A549 treated with DMSO at 1 μM for 4 hours (cell line): ENCODE measurements at places on chromosomes 11 and 22. TPM values are rescaled to one million over a fixed set of nuclear protein-coding genes. Genes with fewer than 3 reads are reported as not detected.

The RFPL3 gene
- not detected in 5 replicates for total RNA-seq

The MPPED1 gene
- not detected in 5 replicates for total RNA-seq

The RAPSN gene
- total RNA-seq, result 0.10 to 0.35 TPM (median 0.21 TPM) in 5 replicates

The SYT13 gene
- total RNA-seq, result 8.3 to 10.5 TPM (median 8.9 TPM) in 5 replicates

The P2RX6 gene
- total RNA-seq, result 0.56 to 0.94 TPM (median 0.86 TPM) in 5 replicates

The MRGPRF gene
- total RNA-seq, result 0.07 to 0.15 TPM (median 0.14 TPM) in 3 of 5 replicates, not detected in the others

The NEFH gene
- 0.05 to 0.13 TPM (median 0.06 TPM) in 5 replicates for total RNA-seq

The DBX1 gene
- total RNA-seq, result not detected in 5 replicates

The SLC1A2 gene
- total RNA-seq, result 0.02 to 0.03 TPM (median 0.03 TPM) in 4 of 5 replicates, not detected in the other

The TSPAN18 gene
- total RNA-seq, result 1.8 to 3.0 TPM (median 2.6 TPM) in 5 replicates

The PLEKHB1 gene
- 0.54 to 1.0 TPM (median 0.73 TPM) in 5 replicates for total RNA-seq

The MFNG gene
- 1.9 to 3.2 TPM (median 2.6 TPM) in 5 replicates for total RNA-seq

The RABL2B gene
- 14.9 to 22.7 TPM (median 21.8 TPM) in 5 replicates for total RNA-seq

The HMBS gene
- total RNA-seq, result 45.9 to 53.9 TPM (median 52.6 TPM) in 5 replicates

The OPCML gene
- not detected in 5 replicates for total RNA-seq

The SCGB2A2 gene
- total RNA-seq, result not detected in 5 replicates

The HEPN1 gene
- total RNA-seq, result not detected in 5 replicates

The KCNQ1OT1 gene
- total RNA-seq, result 0.03 to 0.06 TPM (median 0.05 TPM) in 5 replicates

The MYEOV gene
- 95.4 to 118 TPM (median 111 TPM) in 5 replicates for total RNA-seq

The DKK3 gene
- total RNA-seq, result 10.7 to 15.7 TPM (median 13.4 TPM) in 5 replicates

The AQP11 gene
- total RNA-seq, result 1.7 to 2.7 TPM (median 2.4 TPM) in 5 replicates

The E2F8 gene
- 6.2 to 7.8 TPM (median 6.9 TPM) in 5 replicates for total RNA-seq

The TMEM151A gene
- total RNA-seq, result 2.0 to 3.5 TPM (median 3.2 TPM) in 5 replicates

The ACTN3 gene
- total RNA-seq, result 0.02 to 0.08 TPM (median 0.05 TPM) in 3 of 5 replicates, not detected in the others

The RASGRP2 gene
- total RNA-seq, result 0.70 to 1.5 TPM (median 1.1 TPM) in 5 replicates

The CDC42EP1 gene
- total RNA-seq, result 31.6 to 40.9 TPM (median 36.9 TPM) in 5 replicates

The ABCC8 gene
- total RNA-seq, result 1.3 to 2.7 TPM (median 1.7 TPM) in 5 replicates

The FZD4 gene
- 1.3 to 1.8 TPM (median 1.6 TPM) in 5 replicates for total RNA-seq

The DDX25 gene
- 0.04 to 0.32 TPM (median 0.06 TPM) in 3 of 5 replicates, not detected in the others for total RNA-seq

The TRIM66 gene
- 1.6 to 2.8 TPM (median 2.3 TPM) in 5 replicates for total RNA-seq

The KRTAP5-11 gene
- not detected in 5 replicates for total RNA-seq

The OR8G5 gene
- total RNA-seq, result not detected in 5 replicates

The TTC9C gene
- total RNA-seq, result 25.6 to 36.9 TPM (median 35.6 TPM) in 5 replicates

The GLYAT gene
- total RNA-seq, result not detected in 5 replicates

The TMEM191B gene
- total RNA-seq, result 0.69 to 1.1 TPM (median 0.97 TPM) in 4 of 5 replicates, not detected in the other

The SLC2A11 gene
- 8.7 to 10.0 TPM (median 9.7 TPM) in 5 replicates for total RNA-seq

The OR5B2 gene
- not detected in 5 replicates for total RNA-seq

The CTR9 gene
- 23.0 to 27.8 TPM (median 27.2 TPM) in 5 replicates for total RNA-seq

The APOA4 gene
- not detected in 5 replicates for total RNA-seq

The APIP gene
- 23.8 to 27.5 TPM (median 24.2 TPM) in 5 replicates for total RNA-seq

The KRTAP5-1 gene
- not detected in 5 replicates for total RNA-seq

The ACR gene
- total RNA-seq, result 0.06 TPM in 2 of 5 replicates, not detected in the others

The LRRC10B gene
- 0.10 to 0.23 TPM (median 0.14 TPM) in 5 replicates for total RNA-seq

The TMEM86A gene
- total RNA-seq, result 0.40 to 0.47 TPM (median 0.40 TPM) in 5 replicates

The CCDC81 gene
- 0.31 to 0.71 TPM (median 0.35 TPM) in 4 of 5 replicates, not detected in the other for total RNA-seq
